ENCODE measurements at places on chromosomes 3 and 15.

GRCh38 chr3:183298701-183299153 lies 45.7 kb downstream of the B3GNT5 start:
- DNase-seq = peak; percentile 87

- peak; percentile 66 for DNase-seq
Observed at GRCh38 chr3:168049367-168049974, 46.3 kb downstream of the GOLIM4 start.

DNA sequence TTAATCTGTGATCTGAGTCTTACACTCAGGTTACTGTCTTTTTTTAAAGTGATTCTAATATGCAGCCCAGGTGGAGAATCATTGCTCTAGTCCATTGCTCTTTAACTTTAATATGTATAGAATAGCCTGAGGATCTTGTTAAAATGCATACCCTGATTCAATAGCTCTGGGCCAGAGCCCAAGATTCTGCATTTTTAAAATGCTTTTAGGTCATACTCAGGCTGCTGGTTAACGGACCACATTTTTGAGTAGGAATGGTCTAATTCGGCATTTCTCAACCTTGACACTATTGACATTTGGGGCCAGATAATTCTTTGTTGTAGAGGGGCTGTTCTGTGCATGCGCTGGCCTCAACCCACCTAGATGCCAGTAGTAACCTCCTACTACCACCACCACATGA lies 20.9 kb upstream of the FSTL1 start:
- peak; percentile 72 for DNase-seq

DNA sequence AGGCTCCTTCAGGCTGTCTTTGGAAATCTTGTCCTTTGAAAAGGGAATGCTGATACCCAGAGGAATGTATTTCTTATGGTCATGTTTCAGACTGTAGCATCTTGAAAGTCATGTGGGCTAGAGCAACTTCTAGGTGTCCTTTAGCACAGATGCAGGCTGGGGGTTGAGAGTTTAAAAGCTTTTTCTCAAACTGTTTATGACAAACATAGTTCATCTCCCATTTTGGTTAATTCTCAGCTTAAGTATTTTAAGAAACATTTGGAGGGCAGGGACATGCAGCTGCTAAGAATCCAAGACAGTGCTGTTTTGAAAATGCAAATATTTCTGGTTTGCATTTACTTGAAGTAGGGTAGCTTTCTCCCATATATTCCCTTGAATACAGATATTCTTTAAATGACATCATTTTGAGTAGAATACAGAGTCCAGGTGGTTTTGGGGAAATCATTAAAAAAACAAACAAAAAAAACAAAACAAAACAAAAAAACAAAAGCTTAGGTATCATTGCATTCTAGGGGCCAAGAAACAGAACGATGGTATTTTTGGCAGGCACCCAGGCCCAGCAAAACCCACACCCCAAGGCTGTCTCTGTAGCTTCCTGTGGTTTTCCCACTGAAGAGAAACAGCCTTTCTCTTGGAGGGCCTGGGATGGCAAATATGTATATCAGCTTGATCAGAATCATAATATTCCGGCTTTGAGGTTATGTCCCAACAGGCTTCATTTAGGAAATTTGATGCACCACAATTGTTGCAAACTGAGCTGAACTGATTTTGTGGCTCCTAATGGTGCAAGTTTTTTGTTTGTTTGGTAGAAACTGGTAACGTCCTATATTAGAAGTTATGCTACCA lies 120.0 kb downstream of the ATG7 start:
- DNase-seq = peak; percentile 87

DNA sequence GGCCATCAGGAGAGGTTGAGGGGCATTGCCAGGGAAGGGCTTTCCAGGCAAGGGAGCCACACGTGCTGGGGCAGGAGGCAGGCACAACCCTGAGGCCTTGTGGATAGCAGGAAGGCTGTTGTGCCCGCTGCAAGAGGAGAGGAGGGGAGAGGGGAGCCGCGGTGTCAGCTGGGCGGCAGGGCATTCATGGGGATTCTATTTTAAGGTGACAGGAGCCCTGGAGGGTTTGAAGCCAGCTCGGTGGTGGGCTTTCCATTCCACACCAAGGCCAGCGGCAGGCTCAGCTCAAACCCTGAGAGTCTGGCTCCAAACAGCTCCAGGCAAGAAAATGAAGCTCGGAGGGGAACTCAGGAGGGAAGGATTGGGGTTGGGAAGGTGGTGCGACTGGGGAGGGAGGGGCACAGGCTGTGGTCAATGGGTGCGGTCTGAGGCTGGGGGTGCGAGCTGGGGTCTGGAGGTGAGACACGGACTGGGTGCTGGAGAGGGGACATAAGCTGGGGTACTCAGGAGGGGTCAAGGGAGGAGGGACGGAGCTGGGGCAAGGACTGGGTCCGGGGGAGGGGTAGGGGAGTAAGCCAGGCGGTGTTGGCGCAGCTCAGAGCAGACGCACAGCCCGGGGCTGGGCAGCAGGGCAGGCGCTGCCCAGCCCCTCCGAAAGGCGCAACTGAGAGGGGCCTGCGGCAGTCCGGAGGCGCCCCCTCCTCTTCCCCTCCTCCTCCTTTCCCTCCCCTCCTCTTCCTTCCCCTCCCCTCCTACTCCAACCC lies 43.4 kb downstream of the TPRA1 start:
- DNase-seq = no peak

DNA sequence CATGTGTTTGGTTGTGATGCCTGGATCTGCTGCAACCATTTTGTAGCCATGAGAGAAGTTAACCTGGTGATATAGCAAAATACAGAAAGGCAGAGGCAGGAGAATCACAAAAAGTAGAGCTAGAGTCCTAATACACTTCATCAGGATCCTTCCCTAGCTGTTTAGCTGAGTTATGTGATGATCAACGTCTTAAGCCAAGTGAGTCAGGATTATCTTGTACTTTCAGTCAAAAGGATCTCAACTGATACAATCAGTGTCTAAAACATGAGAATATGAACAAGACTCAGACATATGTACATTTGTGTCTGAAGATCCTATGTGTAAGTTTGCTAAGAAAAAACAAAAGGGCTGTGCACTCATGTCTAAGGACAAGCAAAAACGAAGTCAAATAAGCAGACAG lies 236.9 kb downstream of the NTRK3 start:
- no peak for DNase-seq

DNA sequence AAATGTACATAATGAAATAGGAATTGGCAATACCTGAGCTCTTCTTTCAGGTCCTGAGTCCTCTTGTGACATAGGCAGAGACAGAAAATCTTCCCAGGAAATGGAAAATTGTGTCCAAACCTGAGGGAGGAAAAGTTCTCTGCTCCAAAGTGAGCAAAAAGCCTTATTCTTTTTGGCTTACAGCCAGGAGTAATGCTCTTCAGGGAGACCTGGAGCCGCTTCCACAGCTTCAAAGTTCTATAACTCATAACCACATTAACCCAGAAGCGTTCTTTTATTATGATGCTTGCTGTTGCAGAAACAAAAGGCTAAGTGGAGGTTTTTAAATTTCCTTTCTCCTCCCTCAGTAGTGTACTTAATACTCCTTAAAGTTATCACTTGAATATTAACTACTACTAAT lies 633 bp downstream of the IGSF10 start:
- peak; percentile 17 for DNase-seq

DNA sequence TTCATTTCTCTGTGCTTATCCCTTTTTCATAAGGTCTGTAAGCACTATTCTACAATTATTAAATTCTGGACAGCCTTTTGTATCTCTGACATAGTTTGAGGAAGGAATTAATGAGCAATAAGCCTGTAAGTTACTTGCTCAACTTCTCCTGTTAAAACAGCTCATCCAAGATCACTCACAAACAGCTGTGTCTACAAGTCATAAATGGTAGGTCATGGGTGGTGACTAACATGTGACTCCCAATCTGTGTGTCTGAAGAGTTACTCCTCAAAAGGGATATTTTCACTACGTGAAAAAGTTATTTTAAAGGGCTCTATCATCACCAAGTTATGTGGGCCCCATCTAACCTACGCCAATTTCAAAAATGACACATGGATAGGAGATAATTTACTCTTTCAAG lies 145.2 kb upstream of the CBLB start:
- DNase-seq = peak; percentile 93

GRCh38 chr3:106366352-106366751 lies 497.5 kb upstream of the CBLB start:
- DNase-seq = no peak

- DNase-seq = no peak
Observed at GRCh38 chr15:31371520-31372240, 45.0 kb downstream of the KLF13 start.

- DNase-seq = no peak
Observed at GRCh38 chr3:119664370-119664769, 4.0 kb upstream of the POPDC2 start.

- no peak for DNase-seq
Observed at GRCh38 chr3:174776123-174776522, 83.0 kb upstream of the NAALADL2 start.

GRCh38 chr3:126983276-126983652 lies 349 bp downstream of the PLXNA1 start:
- DNase-seq = no peak

- DNase-seq = peak; percentile 56
Observed at GRCh38 chr3:195286115-195286872, 15.3 kb upstream of the XXYLT1 start.

GRCh38 chr3:80519436-80519835 lies 751.6 kb upstream of the ROBO1 start:
- DNase-seq = no peak

DNA sequence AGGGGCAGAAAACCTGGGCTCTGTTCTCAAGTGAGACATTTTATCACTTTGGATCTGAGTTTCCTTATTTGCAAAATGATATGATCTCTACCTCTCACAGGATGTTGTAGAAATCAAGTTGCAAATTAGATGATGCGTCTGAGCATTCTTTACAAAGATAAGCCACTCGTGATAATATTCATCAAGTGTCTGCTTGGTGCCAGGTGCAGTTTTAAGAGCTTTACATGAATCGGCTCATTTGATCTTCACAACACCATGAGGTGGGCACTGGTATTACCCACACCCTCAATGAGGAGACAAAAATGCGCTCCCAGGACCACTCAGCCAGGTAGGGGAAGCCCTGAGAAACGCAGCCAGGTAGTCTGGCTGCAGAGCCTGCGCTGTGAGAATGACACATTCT lies 59.1 kb upstream of the CA12 start:
- no peak for DNase-seq

GRCh38 chr3:51224283-51224682 lies 160.8 kb upstream of the MANF start:
- DNase-seq = no peak

GRCh38 chr3:163919154-163919553 lies 1159.1 kb downstream of the SI start:
- no peak for DNase-seq

- DNase-seq = no peak
Observed at GRCh38 chr3:38027466-38028465, 1.7 kb downstream of the PLCD1 start.

- no peak for DNase-seq
Observed at GRCh38 chr3:190577225-190577624, 63.3 kb downstream of the IL1RAP start.

DNA sequence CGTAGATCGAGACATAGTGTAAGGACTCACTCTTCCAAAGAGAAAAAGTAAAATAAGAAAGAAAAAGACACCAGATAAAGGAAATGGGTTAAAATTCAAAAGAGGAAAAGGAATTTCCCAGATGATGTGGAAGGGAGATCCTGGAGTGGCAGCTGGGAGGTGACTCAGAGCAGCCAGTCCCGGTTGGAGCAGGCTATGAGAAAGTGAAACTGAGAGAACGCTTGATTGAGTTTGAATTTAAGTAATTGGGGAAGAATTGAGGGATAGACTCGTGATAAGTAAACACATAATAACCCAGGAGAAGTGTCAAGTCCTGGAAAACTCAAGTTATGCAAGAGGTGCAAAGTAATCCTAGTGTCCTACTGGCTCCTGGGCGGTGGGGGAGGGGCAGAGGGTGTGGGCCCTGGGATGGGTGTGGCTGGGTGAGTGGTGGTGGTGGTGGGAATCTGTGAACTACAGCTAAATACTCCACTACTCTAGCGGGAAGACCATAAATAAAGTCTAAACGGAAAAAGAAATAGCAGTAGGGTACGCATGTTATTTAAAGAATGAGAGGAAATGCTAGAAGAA lies 1.2 kb downstream of the PRR20G start:
- peak; percentile 7 for DNase-seq

DNA sequence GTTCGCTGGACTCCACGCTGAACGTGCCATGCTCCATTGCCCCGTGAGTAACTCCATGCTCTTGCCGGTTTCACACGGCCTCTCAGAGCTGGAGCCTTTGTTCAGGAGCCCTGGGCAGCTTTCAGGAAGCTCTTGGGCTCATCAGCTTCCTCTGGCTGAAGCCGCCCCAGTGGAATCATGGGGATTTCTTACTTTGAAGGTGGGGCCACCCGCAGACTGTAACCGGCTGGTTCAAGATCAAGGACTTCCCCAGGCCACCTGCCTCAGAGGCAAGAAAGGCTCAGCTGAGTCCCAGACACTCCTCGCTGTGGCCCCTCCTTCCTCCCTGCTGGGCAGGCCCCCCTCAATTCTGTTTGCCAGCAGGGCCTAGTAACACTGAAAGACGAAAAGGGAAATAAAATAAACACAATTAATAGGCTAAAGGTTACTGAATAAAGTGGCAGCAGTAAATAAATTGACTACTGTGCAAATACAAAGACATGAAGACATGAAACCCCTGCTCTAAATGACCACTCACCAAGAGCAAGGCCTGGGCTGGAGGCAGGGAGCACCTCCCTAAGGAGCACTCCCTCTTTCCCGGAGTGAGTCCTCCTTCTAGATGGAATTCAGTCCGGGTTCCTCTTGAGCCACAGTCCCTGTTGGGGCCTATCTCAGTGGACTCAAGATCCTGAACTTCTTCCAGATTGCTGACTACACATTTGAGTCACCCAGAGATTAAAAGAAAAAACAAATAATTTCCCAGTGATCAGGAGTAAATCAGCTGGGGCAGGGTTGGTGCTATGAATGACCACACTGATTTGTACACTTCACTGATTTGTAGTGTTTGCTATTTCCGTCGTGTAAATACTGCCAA lies 51.0 kb downstream of the ZDHHC19 start:
- peak; percentile 54 for DNase-seq

GRCh38 chr15:75431270-75431669 lies 20.2 kb downstream of the SIN3A start:
- DNase-seq = no peak

- no peak for DNase-seq
Observed at GRCh38 chr3:194727435-194728128, 41.9 kb downstream of the FAM43A start.

DNA sequence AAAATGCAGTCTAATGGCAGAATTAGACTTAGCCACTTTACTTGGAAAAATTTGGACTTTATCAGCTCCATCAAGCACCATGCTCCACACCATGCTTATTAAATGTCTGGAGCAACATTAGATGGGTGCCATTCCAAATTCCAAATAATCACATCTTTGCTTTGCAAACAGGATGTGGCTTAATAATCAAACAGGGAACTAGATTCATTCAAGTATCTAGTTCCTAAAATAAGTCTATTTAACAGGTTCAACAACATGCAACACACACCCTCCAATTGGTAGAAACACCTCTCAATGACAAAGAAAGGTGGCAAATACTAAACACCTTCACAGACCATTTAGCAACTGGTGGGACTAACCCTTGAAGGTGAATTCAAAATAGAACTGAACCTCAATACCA lies 3.5 kb downstream of the HEXA start:
- no peak for DNase-seq

GRCh38 chr3:8836096-8836495 lies 66.7 kb upstream of the OXTR start:
- DNase-seq = no peak

Measured in AG10803 (cell line).